Anterior cingulate cortex (tissue), 58 donors: ENCODE measurements at places on chromosomes 11 and 22.

DNA sequence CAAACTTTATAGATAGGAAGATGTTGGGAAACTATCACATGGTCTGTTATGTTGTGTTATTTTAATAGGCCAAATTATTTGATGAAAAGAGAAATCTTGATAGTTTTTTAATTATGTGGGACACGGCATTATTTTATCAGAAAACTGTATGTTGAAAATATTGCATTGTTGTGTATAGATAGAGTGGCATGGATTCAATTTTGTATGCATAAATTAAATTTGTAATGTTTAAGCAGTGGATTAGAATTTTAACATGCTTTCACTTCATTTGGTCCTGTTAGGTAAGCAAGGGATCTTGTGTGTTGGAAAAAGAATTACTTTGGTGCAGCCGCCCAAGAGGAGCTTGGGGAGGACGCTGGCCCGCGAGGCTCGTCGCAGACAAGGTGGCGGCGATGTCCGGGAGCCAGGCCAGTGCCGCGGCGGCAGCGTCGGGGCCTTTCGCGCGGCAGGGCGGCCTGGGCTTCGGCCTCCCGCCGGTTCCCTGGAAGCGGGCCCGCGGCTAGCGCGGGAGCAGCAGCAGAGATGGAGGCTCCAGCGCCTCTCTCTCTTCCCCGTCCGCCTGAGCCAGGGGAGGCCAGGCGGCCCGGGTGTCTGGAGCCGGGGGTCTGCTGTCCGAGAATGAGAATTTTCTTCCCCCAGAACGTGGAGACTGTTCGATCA is 82.7 kb downstream of the GGT1 start:
- DNase-seq: no peak

- no peak for DNase-seq
These were observed 13.2 kb downstream of the CARS1 start for GRCh38 chr11:3044004-3044403.

DNA sequence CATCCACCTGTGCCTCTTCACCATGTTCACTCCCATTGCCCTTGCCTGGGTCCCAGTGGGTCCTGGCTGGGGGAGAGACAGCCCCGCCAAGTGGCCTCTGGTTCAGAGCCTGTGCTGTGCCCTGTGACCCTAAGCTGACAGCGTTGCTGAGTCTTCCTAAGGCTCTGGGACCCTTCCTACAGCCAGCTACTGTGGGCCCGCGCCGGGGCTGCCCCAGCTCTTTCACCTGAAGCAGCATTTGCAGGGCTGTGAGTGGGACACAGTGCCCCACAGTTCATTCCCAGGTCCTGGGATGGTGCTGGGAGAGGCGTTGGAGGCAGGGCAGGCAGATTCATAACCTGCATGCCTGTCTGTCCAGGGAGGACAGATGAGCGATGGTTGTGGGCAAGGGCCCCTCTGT is 10.7 kb downstream of the TPCN2 start:
- no peak for DNase-seq

DNA sequence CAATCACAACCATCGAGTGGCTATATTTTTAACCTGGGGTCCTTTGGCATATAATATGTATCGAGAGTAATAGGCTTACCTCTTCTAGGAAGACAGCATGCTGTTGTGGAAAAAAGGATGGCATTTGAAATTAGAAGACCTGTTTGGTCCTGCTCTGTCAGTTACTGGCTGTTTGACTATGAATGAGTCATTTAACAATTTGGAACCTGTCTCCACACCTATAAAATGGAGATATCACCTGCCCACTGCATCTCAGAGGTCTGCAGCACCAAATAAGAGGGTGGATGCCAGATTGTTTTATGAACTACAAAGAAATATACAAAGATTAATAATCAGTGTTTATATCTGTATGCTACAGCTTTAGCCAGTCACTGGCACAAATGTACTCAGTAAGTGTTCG is 60.8 kb downstream of the SLC25A17 start:
- no peak for DNase-seq

DNA sequence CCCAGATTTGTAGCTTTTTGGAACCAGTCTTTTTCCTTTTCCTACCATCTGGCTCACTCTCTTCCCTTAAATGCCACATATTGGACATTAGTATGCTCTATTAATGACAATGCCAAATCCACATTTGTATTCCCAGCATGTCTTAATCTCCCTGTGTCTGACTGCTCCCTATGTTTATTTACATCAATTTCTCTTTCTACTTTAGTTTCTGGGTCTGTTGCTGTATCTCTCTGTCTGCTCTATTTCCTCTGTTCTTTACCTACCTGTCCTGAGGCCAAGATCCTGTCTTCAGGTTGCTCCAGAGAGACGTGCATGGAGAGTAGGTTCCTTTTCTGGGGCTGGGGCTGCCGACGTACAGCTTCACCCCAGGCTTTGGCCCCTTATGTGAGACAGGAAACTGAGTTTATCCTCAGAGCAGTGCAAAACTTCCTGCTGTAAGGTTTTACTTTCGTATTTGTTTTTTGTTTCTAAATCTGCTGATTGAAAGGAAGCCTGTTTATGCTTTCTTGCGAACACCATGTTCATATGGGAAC is 25.6 kb downstream of the OR2AG2 start:
- no peak for DNase-seq

DNA sequence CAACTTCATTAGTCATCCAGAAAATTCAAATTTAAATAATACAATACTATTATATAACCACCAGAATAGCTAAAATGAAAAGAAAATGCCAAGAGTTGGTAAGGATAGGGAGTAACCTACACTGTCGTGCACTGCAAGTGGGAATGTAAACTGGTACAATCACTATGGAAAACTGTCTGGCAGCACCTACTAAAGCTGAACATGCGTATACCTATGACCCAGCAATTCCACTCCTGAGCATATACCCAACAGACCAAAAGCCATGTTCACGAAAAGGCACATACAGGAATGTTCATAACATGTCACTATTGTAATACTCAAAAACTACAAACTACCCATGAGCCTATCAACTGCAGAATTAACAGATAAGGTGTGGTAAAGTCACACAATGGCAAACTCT is 32.7 kb downstream of the DENND5A start:
- DNase-seq: no peak

DNA sequence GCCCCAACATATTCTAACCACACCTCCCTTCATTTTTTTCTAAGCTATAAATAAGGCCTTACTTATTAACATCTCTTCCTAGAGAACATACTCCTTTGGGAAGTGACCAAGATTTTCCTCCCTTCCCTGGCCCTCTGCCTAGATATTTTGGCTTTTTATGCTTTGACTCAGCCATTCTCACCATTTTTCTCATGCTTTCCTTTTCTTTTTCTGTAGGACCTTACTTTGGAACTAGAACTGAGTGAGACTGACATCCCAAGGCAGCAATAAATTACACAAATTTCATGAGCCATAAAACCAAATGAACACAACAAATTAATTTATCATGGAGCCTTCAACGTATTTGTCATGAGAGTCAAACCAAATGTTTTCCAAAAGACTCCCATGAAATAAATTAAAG is 142.7 kb upstream of the CTSC start:
- no peak for DNase-seq

- no peak for DNase-seq
These were observed 21.9 kb upstream of the GRIA4 start for GRCh38 chr11:105588001-105588400.

- no peak for DNase-seq
These were observed 246.0 kb upstream of the TENM4 start for GRCh38 chr11:79686703-79687419.

- no peak for DNase-seq
These were observed 6.2 kb downstream of the SMTNL1 start for GRCh38 chr11:57543593-57543992.

DNA sequence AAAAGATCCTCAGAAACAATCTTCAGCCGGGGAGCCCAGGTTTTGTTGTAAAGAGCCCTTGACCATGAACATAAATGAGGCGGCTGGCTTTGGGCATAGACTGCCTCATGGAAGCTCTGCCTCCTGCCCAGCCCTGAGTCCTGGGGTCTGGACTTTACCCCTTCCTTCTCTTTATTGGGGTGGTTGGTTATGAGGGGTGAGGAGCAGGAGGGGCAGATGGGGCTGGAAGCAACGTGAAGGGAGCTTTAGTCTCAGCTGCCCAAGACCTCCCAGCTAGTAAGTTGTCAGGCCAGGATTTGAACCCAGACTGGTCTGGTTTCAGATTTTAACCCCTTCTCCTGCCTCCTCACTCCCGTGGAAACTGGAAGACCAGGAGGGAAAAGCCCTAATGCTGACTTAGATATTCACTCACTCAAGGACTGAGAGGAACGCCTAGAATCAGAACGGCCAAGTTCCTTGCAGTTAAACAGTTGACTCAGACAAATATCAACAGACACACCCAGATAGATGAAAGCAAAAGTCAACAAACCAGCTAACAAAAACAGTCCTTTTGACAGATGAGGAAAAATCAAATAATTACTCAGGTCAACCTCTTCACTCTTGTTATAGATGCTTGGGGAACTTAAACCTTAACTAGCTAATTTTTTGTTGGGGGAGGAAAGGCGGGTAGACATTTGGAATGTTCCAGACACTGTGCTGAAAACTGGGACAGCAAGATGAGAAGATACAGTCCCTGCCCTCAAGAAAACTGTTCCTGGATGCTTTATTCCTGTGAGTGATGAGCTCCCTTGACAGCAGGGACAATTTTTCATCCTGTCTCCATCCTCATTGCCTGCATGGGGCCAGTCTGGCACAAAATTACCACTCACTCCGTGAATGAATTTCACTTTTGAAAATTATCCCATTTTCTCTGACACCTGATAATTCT is 20.8 kb upstream of the ARRB1 start:
- no peak for DNase-seq

- DNase-seq: no peak
These were observed 16.9 kb downstream of the MYO7A start for GRCh38 chr11:77144857-77145428.

- no peak for DNase-seq
These were observed 132.0 kb downstream of the SPON1 start for GRCh38 chr11:14094481-14095037.

DNA sequence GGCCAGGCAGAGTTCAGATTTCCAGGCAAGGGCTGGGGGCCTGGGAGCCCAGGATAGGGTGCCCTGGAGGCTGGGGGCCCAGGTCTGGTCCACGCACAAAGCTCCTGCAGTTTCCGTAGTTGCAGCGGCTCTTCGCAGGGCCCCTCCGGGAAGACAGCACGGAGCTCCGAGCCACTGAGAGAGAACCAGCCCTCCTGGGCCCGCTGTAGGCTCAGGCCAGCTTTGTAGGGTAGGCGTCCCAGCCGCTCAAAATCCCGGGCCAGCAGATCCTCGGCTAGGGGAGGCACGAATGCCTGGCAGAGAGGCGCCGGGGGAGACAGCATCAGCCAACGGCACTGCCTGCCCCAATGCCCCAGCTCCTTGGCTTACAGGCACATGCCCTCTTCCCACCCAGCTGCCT is 23.6 kb upstream of the PDE2A start:
- no peak for DNase-seq

DNA sequence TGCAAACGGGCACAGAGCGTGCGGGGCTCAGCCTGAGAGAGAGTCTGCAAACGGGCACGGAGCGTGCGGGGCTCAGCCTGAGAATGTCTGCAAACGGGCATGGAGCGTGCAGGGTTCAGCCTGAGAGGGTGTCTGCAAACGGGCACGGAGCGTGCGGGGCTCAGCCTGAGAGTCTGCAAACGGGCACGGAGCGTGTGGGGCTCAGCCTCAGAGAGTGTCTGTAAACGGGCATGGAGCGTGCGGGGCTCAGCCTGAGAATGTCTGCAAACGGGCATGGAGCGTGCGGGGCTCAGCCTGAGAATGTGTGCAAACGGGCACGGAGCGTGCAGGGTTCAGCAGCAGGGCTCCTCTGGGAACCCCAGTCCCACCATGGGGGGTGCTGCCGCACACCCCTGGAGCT is 13.5 kb downstream of the PHRF1 start:
- DNase-seq: no peak
